ENCODE measurements at places on chromosomes 7 and 10.
A peak's percentile ranks its signal among the peaks of the same experiment; 100 is the strongest.

DNA sequence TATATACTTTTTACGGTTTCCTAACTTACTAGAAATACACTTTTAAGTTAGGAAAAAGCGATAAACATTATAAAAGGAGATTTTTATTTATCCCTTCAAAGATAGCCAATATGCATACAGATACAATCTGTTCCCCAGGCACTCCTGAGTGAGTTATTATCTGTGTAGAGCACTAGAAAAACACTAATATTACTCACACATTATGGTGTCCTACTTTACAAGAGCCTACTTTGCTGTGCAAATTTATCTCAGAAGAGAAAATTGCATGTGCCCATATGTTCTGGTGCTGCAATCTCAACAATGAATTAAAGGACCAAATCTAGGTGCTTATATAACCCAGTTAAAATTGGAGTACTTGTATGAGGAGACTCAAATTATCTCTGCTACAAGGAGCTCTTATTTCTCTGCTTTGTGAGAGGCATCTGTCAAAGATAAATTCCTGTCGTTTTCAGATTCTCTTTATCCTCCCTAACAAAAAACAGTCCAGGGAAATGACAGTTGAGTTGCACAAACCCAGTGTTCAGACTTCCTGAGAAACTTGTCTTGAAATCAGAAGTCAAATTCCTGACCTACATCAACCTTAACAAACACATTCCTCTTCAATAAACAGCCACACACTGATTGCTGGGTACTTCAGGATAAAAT, 28.9 kb downstream of the CPA1 start:
- no peak for DNase-seq

GRCh38 chr7:36280840-36281812, 108.5 kb upstream of the ANLN start:
- DNase-seq, result peak; percentile 84

DNA sequence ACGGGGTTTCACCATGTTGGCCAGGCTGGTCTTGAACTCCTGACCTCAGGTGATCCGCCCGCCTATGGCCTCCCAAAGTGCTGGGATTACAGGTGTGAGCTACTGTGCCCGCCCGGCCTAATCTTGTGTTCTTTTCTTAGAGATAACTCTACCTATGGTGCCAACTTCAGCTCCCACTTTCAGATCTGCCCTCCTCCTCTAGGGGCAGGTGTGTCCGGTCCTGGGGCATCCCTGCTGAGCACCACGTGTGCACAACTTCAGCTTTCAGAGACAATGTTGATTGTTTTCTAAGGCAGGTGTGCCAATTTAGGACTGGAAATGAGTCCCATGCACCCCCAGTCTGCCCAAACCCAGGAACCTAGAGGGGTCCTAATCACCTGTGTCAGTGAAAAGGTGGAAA, 18.5 kb upstream of the FXYD4 start:
- no peak for DNase-seq

DNA sequence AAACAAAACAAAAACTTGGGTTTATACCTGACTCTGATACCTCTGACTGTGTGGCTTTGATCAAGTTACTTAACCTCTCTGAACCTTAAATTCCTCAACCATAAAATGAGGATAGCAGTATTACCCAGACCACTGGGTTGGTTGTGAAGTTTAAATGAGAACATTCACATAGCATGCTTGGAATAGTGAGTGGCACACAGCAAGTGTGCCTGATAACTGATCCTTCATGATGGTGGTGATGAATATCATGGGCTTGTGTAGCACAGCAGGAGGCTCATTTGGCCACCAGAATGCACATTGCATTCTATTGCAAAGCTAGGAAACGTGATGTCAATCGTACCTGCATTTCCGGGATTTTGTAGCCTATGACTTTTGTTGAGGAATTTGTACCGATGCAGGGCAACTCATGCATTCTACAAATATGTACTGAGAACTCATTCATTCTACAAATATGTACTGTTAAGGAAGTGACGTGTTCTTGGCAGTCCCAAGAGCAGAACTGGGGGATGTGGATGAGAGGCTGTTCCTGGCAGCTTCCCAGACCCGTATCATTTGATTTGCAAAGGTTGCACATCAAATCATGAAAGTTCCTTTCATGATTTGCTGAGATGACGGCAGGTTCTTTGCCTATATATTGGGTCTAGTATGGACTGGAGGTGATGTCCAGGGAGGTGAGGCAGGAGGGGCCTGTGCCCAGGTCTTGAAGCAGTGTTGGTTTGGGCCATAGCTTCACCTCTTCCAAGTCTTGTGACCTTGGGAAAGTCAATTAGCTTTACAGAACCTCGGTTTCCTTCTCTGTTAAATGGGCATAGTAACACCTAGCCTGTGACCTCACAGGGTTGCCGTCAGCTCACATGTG, 94.6 kb upstream of the SMNDC1 start:
- no peak for DNase-seq

DNA sequence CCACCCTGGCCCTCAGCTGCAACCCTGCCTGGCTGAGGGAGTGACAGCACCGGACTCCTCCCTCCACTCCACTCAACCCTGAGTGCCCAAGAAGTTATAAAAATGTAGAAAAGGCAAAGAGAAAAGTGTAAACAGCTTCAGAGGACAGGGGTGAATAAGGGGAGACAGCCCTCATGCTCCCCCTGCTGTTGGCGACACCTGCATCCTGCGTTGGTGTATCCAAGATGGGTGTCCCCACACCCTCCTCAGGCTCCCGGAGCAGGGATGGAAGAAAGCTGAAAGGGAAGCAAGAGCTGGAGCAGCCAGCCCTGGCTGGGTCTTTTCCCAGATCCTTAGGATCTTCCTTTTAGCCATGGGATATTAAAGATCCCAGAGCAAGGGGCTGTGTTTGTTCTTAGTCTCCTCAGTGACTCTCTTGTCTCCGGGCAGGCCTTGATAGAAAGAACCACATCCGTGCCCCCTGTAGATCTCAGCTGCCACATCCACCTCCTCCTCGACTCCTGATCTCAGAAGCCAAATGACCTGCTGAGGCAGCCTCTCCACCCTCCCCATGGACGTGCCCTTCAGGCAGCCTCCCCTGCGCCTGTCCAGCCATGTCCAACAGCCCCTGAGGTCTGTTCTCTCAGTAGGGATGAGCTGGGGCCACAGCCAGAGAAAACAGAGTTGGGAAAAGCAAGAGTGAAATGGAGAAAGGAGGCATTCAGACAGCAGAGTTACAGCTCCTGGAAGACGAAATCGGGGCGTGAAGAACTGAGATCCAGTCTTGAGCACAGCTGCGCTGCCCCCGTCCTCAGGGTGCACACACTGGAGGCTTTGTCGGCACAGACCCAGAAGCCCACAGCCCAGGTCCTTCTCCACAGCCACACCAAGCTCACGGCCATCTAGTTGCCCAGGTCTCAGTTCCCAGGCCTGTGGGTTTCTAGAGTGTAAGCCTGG, 6.8 kb downstream of the FAM131B start:
- no peak for DNase-seq

GRCh38 chr7:112869111-112869774, 79.0 kb upstream of the TMEM168 start:
- peak; percentile 69 for DNase-seq

GRCh38 chr7:5005066-5005465, 40.6 kb upstream of the RBAK start:
- no peak for DNase-seq

GRCh38 chr7:17773289-17773626, 167.0 kb downstream of the SNX13 start:
- DNase-seq, result peak; percentile 53

DNA sequence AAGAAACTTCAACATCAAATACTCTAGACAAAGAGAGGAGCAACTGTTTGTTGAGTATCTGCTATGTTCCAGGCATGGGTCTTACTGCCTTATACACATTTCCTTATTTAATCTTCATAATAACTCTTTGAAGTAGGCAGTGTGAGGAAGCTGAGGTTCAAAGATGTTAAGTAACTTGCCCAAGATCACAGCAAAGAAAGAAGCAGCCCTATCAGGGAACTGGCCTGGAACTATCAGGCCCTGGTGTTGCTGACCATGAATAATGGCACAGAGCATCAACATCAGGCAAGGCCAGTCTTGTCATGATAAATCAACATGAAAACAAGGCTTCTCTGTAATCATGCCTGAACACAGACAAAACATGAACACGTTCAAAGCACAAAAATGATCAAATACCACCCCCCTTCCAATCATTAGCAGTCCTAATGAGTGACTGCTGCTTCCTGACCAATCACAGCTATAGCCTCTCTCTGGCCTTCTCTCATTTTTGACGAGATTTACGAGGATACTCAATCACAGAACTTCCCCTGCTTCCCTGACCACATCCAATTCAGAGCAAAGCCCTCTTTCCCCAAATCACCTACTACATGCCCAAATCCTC, 2.3 kb downstream of the GSDME start:
- no peak for DNase-seq

DNA sequence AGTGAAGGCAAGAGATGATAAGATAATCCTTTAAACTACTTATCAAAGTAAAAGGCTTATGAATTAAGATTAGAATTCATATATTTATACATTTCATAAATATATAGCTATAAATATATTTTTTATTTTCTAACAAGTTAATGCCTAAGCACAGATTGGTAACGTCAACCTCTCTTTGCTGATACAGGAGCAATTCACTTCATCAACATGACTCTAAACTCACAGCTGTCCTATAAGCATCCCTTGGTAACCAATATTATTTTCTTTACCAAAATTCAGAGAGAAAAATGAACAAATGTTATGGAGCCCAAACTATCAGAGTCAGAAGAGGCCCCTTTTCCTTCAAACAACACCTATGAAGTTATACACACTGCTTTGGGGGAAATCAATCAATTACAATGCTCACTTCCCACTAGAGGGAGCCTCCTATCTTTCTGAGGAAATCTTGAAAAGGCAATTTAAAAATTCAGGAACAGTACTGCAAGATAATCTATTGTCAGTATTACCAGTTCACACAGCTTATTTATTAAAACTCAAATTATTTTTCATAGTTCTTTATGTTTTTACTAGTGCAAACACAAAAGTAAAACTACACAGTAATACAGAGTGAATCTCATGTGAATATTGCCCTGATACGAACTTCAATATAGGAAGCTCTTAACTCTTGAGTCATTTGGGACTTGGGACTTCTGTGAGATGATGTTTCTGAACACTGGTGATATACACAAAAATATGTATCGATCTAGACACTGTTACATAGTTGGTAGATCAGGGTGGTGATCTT, 51.0 kb upstream of the NOBOX start:
- no peak for DNase-seq

GRCh38 chr7:51789489-51789888, 472.9 kb upstream of the COBL start:
- DNase-seq, result no peak

GRCh38 chr10:34813626-34814222, 1.4 kb downstream of the PARD3 start:
- DNase-seq, result no peak

GRCh38 chr7:129401967-129402860, 32.0 kb upstream of the STRIP2 start:
- DNase-seq, result peak; percentile 56

DNA sequence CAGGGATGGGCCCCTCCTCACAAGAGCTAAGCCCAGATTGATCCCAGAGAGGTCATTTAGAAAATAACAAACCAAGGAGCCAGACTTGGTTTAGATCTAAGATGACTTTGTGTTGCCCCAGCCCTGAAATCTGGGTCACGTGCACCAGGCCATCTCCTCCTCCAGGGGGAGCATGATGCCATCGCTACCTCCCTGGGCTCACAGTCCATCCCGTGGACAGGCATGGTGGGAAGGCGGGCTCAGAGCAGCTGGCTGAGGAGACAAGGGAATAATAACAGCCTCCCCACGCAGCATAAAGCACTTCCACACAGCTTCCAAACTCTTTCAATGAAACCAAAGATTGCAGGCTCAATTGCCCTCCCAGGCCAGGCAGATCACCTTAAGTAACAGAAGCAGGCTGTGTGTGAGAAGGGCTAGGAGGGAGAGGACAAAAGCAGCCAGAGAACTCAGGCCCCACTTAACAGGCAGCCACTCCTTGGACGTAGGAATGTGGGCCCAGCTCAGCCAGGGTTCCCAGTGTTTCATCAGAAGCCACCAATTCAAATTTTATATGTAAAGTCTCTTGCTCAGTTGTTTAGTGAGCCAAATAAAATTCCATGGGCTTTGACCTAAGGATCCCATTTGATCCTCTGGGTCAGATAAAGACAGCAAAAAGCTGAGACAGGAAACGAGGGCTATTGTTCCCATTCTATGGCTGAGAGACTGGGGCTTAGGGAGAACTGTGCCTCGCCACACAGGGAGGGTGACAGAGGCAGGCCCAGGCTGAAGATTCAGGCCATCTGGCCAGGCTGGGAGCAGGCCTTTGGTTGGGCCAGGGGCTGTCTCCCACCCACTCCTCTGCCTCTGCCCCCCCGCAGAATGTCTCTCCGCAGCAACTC, 100.2 kb downstream of the COL13A1 start:
- DNase-seq, result peak; percentile 26

- no peak for DNase-seq
These were observed 103.8 kb upstream of the CCNY start for GRCh38 chr10:35232527-35232926.

GRCh38 chr10:77355844-77356243, 281.8 kb downstream of the KCNMA1 start:
- DNase-seq, result no peak

GRCh38 chr7:31492086-31492485, 21.8 kb upstream of the ITPRID1 start:
- no peak for DNase-seq

DNA sequence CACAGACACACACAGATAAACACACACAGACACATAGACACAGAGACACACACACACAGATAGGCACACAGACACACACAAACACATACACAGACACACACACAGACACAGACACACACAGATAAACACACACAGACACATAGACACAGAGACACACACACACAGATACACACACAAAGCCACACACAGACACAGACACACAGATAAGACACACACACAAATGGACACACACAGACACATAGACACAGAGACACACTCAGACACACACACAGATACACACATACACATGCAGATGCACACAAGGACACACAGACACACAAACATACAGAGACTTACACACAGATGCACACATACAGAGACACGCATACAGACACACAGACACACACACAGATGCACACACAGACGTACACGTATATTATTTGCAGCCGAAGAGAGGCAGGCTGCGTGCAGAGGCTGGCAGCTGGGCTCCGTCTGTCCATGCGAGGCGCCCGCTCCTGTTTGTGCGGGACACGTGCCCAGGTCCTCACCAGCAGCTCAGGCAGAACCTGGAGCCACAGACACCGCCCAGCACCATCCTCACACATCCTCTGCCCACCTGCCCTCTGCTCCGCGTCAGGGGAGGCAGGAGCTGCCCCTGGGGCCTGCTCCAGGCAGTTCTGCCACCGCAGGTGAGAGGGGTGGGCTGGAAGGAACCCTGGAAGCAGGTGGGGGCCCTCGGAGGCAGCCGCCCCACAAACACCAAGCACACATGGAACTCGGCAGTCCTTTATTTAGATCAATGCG, 1.2 kb downstream of the CALML5 start:
- no peak for DNase-seq

- no peak for DNase-seq
These were observed 31.3 kb upstream of the C10orf53 start for GRCh38 chr10:49647985-49648795.

DNA sequence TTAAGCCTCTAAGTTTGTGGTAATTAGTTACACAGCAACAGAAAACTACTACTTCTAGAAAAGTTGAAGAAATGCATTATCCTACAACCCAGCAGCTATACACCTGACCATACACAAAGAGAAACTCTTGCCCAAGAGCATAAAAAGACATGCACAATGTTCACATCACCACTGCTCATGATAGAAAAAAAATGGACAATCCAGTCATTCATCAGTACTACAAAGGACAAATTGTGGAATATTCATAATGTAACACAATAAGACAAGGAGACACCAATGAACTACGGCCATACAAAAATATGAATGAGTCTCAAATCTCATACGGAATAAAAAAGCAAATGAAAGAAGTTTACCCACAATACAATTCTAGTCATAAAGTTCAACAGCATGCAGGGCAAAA, 87.4 kb downstream of the ZFAND4 start:
- no peak for DNase-seq
